Spinal cord (tissue), 10 donors: ENCODE measurements at places on chromosomes 11 and 22. TPM values are rescaled to one million over a fixed set of nuclear protein-coding genes. Genes with fewer than 3 reads are reported as not detected.

SWAP70 gene
- 15.0 TPM for polyA plus RNA-seq

SPA17 gene
- polyA plus RNA-seq, result 16.6 TPM

DNA sequence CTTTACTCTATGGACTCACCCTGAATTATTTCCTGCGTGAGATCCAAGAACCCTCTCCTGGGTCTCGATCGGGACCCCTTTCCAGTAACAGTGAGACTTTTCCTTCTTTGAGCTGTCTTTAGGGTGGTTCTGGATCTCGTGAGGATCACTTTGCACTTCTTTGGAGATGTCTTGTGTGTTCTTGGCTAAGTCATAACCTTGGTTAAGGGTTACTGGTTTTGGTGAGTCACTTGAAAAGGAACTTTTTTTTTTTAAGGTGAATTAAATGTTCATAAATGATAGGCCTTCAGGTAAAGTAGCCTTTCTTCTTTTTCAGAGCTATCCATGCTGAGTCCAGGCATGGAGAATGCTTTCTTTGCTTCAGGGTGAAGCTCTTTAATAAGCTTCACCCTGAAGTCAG is 19.4 kb upstream of the GSTP1 start:
- DNase-seq, result no peak

DNA sequence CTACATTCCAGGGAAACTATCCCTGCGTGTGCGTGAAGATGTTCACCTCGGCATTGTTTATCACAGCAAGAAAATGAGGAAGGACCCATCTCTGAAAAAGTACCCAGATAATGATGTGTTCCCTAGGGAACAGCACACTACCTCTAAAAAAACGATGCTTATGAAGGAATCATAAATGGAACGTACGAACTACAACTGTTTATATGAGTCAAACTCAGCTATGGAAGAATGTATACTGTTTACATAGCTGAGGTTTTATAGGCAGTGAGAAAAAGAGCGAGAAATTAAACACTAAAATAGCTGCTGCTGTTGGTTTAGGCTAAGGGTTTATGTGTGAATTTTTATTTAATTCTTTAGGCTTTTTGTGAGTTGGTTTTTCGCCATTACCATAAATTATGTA is 48.9 kb downstream of the APOL1 start:
- DNase-seq, result no peak

GRCh38 chr11:76824980-76825725 is 35.6 kb upstream of the ACER3 start:
- no peak for DNase-seq

C22orf23 gene
- 15.1 TPM for polyA plus RNA-seq

BARX2 gene
- 0.39 TPM for polyA plus RNA-seq

DNA sequence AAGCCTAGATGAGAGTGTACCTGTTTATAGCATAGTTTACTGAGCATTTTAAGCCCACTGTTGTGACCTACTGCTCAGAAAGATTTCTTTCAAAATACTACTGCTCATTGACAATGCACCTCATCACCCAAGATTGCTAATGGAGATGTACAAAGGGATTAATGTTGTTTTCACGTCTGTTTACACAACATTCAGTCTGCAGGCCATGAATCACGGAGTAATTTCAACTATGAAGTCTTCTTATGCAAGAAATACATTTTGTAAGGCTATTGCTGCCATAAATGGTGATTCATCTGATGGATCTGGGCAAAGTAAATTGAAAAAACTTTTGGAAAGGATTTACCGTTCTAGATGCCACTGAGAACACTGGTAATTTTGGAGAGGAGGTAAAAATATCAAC is 112.9 kb downstream of the KIF18A start:
- DNase-seq, result no peak

- DNase-seq, result peak; percentile 36
These were observed 16.2 kb downstream of the PIWIL3 start for GRCh38 chr22:24758164-24758799.

OR56A3 gene
- not detected for polyA plus RNA-seq

GRCh38 chr11:45113807-45114206 is 32.6 kb upstream of the PRDM11 start:
- DNase-seq, result no peak

DNA sequence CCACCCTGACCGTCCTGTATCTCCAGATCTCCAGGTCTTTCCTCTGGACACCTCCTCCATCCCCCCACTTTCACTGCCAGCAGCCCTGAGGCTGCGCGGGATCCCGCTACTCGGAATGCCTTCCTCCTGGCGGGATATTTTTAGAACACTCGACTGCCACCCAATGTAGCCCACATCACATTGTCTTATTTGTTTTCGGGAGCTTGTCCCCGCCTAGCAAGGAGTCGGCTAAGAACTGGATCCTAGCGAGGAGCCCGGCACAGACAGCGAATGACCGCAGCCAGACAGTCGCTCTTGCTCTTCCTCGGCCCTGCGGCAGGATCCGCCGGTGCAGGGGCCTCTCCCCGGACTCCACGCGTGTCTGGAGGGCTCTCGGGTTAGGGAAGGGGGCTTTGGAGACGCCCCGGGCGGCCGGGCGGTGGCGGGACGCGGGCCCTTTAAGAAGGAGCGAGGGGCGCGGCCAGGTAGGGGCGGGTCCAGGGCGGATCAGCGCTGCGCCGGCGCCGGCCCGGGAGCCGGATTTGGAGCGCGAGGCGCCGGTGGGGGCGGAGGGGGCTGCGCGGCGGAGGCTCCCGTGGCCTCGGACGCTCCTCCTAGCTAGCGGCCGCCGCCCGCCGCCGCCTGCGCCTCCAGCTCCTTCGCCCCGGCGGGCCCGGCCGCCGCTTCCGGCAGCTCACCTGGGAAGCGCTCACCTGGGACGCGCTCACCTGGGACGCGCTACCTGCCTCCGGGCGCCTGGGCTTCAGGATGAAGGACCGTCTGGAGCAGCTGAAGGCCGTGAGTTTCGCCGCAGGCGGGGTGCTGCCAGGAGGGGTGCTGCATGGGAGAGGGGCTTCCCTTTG is at the start of gene STX3:
Gene STX3, plus strand, starts transcription at position 518 of the 842 bp plus-strand sequence. Its CDS starts 230 bp downstream, at position 748.
- peak; percentile 84 for DNase-seq

DNA sequence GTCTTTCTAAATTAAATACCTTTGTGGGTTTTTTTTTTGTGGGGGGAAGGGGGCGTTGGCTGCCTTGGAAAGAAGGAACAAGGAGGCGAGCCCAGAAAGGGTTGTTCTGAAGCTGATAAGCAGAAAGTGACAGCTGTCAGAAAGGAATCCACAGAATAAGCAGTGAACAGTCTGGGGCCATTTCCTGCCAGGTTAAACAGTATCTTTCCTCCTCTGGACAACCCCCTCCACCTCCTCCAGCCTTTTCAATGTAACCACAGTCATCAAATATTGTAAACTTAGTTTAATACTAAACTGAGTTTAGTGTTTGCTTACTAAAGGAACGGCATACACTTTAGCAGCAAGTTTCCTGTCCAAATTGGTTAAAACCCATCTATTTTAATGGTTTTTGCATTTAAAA is 271.2 kb upstream of the SYN3 start:
- no peak for DNase-seq

DNA sequence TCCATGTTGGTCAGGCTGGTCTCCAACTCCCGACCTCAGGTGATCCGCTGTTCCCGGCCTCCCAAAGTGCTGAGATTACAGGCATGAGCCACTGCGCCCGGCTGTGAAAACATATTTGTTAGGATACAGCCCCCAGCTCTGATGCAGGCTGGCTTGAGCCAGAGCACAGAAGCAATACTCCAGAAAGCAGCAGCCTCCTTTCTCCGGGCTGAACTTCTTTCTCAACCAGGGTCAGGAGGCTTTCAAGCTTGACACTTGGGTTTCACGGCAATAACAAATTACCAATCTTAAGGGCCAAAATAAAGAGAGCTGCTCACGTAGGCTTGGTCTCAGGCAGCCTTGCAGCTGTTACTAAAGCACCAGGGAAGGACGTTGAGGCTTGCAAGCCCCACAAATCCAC is 10.8 kb upstream of the CECR2 start:
- no peak for DNase-seq

- no peak for DNase-seq
These were observed 111.8 kb downstream of the CCDC81 start for GRCh38 chr11:86486261-86487030.

DNA sequence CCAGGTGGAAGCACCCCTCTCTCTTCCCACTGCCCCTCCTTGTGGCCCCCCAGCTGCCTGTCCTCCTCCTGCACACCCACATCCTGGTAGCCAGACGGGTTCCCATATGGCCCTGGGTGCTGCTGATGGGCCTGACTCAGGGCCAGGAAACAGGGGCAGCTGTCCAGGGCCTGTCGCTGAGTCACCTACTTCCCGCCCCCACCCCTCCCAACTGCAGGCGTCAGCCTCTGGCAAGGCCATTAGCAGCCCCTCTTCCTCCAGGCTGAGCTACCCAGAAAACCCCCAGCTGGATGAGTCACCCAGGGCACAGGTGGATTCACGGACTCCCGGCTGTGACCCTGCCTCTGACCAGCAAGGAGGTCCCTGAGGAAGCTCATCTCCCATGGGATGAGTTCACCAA is 6.9 kb upstream of the GAL start:
- no peak for DNase-seq

DNA sequence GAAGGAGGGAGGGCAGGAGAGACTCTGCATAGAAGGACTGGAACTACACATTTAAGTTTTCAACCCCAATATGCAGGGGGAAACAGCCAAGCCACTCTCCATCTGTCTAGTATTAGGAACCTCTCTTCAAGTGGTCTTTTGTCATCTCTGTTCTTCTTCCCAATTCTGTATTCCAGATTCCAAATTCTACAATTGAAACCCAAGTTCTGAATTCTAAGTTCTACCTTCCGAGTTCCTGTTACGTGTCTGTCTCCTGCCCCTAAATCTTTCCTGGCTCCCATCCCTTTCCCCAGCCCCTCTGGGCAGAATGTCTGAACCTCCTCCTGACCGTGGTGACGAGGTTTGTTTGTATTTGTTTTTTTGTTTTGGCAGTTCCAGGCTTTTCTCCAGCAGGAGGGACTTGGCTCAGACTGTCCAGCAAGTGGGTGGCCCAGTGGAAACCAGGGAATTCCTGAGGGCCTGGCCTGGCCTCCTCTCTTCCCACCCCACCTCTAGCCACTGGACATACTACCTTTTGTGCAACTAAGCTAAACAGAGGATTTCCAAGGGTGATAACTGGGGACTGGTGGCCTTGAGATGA is 1.6 kb upstream of the THOC5 start:
- DNase-seq, result no peak

KRTAP5-1 gene
- polyA plus RNA-seq, result 5.7 TPM

DNA sequence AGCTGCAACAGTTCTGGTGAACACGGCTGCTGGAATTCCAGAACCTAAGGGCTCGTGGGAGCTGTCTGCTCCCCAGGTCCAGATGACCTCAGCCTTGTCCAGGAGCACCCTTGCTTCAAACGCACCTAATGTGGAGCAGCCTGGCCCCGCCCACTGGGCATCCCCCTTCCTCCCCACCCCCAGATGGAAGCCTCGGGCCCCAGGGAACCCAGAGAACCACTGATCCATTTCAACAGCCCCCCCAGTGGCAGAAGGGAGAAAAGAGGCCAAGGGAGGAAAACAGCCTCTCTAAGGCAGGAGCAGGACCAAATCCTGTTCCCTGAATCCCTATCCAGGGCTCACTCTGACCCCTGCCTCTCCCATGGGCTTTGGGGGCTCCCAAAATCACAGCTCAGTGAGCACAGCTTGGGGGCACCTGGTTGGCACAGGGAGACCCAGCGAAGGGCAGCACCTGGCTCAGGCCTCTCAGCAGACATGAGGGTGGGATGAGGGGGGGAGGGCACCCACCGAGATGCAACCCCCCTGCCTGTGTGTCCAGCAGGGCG is 1.2 kb downstream of the CYTH4 start:
- no peak for DNase-seq

- DNase-seq, result no peak
These were observed 220.3 kb downstream of the MN1 start for GRCh38 chr22:27581236-27581635.

GALNT18 gene
- polyA plus RNA-seq, result 9.8 TPM

- DNase-seq, result no peak
These were observed 9.5 kb downstream of the GTPBP1 start for GRCh38 chr22:38715176-38715764.

DNA sequence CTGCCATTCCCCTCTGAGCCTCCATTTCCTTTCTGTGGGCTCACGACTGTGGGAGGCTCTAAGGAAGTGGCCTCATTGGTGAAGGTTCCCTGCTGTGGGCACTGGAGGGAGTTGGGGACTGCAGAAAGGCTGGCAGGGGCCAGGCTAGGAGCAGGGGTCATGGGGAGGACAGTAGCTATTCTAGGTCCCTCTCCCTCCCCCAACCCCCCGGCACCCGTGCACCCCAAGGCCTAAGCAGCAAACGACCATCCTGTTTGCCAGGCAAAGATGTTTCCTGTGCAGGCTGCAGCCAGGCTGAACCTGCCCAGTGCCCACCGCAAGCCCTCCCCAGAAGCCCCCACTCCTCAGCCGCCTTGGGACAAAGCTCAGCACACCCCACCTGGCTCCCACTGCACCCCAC is 189.4 kb downstream of the MN1 start:
- DNase-seq, result no peak

SESN3 gene
- polyA plus RNA-seq, result 120 TPM

DNA sequence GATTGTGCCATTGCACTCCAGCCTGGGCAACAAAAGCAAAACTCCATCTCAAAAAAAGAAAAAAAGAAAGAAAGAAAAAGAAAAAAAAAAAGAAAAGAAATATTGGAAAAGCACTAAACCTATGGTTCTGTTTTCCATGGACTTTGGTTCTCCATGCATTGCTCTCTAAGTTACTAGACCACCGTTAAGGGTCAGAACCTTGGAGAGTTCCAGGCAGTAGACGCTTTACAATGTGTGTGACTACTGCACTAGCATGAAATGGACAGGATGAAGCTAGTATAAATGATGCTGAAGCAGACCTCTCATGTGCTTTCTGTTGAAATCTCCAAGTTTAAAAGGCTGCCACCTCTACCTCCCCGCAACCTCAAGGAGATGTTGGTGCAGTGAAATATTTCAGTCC is 63.5 kb downstream of the SIK2 start:
- peak; percentile 62 for DNase-seq

DGCR6 gene
- 32.1 TPM for polyA plus RNA-seq

SIK2 gene
- polyA plus RNA-seq, result 19.6 TPM

GRCh38 chr22:29524442-29525191 is 28.9 kb downstream of the THOC5 start:
- DNase-seq, result no peak

DNA sequence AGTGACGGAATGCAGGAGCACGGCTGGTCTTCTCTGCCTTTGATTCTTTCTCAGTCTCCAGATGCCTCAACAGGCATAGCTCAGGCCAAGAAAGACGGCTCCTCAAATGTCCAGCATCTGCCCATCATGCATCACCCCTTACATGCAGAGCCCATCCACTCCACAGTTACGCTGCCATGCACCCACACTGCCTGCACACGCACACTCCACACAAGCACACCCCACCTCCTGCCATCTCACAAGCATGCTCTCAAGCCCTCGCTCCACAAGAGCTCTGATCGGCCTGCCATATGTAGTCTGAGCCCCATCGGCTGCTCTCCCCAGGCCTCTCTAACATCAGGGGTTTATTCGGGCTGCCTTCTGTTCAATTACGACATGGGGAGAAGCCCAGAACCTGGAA is 18.8 kb downstream of the SCN4B start:
- no peak for DNase-seq

- no peak for DNase-seq
These were observed 322.8 kb upstream of the SYN3 start for GRCh38 chr22:33380789-33381530.
